Inflammatory macrophage (primary cell): ENCODE measurements at places on chromosomes 7 and 10.

DNA sequence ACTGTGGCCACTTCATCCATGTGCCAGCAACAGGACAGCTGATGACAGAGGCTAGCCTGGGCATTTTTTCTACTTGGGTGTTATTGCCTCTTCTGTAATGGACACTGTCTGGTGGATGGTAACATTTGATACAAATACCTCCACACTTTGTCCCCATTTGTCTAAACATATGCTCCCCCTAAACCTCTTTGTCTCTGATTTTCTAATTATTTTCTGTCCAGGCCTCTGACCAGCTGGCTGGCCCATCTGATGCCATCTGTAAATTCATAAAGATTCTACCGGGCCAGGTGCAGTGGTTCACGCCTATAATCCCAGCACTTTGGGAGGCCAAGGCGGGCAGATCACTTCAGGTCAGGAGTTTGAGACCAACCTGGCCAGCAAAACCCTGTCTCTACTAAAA lies 84.7 kb upstream of the IFRD1 start:
- no peak for DNase-seq

GRCh38 chr10:75788394-75789205 lies 357.2 kb downstream of the LRMDA start:
- DNase-seq: no peak

GRCh38 chr10:104256335-104256961 lies 1.8 kb downstream of the GSTO1 start:
- DNase-seq: no peak

- no peak for DNase-seq
These were observed 47.7 kb upstream of the PLEKHA1 start for GRCh38 chr10:122326806-122327205.

DNA sequence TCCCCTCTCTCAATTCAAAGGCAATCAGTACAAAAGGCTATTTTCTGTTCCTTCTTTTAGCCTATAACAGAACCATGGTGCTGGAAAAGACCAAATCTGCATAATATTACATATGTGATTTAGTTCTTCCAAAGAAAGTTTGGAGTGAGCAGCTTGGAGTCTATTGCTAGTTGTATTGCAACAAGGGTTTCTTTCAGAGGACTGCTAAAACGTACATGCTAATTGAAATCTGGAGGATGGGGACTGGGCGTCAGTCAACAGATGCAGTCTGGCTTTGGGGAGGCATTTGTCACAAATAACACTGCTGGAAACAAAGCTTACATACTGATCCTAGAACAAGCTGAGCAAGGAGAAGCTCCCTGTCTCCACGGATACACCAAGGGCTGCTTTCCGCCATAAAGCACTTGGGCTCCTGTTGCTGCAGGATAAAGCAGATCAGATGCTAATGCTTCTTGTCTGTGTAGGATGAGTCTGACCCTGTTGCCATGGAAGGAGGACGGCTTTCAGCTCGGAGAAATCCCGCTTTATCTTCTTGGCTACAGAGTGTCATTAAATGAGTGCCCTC lies 883.5 kb downstream of the SORCS1 start:
- DNase-seq: no peak

DNA sequence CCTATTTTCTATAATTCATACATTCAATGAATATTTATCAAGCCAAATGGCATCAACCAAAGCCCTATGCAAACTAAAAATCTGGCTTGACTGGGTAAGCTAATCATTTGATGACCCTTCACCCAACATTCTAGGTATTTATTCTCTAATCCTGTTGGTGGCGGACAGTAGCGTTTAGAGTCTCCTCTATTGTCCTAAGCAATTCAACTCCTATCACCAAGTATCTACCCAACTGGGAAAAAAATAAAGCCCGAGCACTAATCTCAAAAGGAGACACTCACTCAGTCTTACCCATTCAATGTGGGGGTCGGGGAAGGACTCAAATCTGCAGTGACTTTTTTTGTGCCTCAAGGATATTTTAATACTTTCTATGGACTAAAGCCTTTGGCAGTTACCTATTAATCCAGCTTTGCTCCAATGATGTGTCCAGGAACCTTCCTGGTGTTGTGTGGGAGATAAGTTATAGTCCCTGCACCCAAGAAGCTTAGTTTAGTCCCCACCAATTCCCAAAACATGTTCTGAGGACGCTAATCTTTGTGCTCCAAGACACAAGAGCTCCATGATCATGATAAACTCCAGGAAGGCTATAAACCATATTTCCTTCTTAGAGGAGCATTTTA lies 30.6 kb downstream of the DNMBP start:
- no peak for DNase-seq

GRCh38 chr10:71606257-71607081 lies 113.1 kb downstream of the C10orf105 start:
- no peak for DNase-seq

DNA sequence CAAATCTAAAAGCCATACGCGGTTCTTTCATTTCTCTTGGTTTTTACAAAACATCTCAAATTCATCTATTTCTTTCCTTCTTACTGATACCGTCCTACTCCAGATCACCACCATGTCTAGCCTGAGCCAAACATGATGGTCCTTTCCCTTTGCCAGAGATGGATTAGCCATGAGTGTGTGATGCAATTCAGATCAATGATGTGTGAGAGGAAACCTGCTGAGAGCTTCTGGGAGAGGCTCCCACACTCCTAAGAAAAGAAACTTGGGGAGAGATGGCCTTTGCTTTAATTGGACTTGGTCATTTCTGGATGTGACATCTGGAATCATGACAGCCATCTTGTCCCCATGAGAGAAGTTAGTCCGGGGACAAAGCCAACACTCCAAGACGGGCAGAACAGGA lies 367.2 kb downstream of the FGFR2 start:
- no peak for DNase-seq

- DNase-seq: peak; percentile 84
These were observed 14.5 kb upstream of the GPR146 start for GRCh38 chr7:1029637-1030443.

DNA sequence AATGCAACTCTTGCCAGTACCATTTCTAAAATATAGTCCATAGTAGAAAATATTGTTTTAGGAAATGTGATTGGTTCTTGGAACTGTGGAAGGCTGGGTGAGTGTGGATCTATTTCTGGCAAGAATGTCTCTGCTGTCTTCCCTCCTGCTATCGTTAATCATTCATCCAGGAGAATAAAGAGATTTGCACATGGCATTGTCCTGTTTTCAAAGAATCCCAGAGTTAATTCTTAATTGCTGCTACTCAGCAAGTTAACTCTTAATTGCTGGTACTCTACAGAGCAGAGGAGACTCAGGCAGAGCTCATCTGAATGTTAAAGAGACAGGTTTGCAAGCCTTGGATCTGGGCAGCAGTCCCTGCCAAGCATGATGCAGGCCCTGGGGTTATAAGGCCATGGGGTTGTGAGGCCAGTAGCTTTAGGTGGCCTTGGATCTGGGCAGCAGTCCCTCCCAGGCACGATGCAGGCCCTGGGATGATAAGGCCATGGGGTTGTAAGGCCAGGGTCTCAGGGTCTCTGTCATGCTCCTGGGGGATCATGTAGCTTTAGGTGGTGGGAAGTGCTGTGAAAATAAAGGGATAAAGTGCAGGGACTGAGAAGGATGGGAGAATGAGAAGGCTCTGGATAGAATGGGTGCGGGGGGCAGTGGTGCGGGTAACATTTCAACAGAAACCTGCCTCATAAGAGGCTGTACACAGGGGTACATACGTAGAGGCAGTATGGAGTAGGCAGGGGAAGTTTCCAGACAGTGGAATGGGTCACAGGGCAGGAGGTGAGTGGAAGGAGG lies 162.3 kb downstream of the SVIL start:
- DNase-seq: no peak

GRCh38 chr10:4645836-4646235 lies 180.2 kb upstream of the AKR1E2 start:
- DNase-seq: no peak

GRCh38 chr7:74511345-74511744 lies 57.6 kb downstream of the GTF2IRD1 start:
- DNase-seq: no peak

DNA sequence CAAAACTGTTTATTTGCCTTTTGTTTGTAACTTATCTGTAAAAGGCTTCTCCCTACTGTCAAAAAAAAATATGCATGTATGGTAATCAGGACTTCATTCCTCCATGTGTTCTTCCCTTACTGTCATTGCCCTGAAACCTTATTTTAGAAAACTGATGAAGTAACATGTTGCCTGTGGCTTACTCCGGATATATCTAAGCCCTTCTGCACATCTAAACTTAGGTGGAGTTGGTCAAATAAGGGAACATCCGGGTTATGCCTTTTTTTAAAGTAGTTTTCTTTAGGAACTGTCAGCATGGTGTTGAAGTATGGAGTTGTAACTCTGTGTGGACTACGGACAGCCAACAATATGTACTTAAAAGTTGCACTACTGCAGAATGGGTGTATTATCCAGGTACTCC lies 6.2 kb downstream of the SAR1A start:
- peak; percentile 8 for DNase-seq

DNA sequence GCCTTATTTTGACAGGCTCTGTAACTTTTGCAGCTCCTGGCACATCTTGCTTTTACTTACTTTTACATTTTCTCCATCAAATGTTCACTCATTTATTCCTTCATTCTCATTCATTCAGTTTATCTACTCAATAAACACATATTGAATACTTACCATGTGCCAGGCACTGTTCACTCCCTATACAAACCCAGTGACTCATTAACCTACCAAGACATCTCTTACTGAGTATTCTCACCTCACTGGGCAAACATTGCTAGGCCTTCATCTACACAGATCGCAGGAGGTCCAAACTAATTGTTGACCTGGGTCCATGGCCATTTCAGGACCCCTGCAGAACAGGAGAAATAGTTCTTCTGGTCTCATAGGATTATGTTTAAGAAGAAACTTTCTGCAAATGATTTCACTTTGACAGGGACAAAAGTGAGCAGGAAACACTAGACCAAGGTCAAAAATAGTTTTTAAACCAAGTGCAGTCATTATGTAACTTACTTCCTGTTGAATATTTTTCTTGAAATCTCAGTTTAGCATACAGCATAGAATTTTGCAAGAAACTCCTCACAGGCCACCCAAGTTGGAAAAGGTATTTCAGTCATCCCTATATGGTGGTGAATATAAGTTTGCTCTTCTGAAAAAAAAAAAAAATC lies 17.6 kb downstream of the SLC26A4 start:
- DNase-seq: no peak

DNA sequence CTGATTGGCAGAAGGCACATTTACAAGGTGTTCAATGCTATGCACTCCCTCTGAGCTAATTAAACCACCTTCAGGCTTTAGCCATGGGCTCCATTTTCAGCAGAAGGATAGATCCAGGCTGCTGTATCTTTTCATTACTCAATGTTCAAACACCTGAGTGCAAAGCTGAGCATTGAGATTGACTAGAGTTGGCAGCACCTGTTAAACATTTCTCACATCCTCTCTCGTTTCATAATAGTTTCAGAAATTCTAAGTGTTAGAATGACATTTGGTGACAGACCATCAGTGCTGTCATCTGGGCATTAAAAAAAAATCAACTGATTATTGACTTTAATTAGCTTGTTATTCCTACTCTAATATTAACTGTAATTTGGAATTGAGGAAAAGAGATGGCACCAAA lies 187.1 kb upstream of the SEMA3E start:
- DNase-seq: no peak

GRCh38 chr7:49731836-49732235 lies 41.6 kb upstream of the VWC2 start:
- DNase-seq: no peak

DNA sequence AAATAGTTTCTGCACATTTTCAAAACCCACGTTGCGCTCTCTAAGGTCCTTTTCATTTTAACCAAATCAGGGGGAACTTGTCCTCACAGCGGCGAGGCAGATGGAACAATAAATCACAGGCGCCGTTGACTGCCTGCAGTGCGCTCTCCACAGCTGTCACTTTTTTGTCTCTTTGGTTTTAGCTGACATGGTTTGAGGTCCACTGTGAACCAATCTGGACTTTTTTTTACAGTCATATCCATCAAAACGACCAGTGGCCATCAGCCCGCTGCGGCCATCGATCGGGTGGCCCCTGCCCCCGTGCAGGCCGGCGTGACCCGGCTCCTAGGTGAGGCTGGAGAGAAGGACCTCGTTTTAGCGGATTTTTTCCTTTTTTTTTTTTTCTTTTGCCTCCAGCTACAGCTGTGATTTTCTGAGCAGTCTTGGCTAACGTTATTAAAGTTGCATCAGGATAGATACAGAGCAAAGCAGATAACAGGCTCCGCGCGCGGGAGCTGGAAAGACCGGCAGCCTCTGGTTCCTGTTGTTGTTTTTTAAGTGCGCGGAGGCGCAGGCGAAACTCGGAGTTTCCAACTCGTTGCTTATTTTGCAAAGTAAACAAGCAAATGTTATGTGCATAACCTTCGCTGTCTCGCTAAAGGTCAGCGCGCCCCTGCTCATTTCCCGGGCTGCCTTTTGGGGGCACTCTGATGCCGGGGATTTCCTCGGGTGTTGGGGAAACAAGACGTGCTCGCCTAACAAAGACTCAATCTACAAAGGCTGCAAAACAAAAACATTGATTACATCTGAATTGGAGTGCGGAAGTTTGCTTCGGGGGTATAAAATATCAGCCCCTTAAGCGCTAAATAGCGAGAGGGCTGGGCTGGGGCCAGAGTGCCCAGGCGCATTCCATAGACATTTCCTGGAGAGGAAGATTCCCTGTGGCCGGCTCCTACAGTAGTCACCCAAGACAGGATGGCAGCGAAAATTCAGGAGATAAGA lies 414.8 kb upstream of the MKI67 start:
- no peak for DNase-seq

GRCh38 chr10:6695519-6695918 lies 115.4 kb upstream of the PRKCQ start:
- DNase-seq: no peak

DNA sequence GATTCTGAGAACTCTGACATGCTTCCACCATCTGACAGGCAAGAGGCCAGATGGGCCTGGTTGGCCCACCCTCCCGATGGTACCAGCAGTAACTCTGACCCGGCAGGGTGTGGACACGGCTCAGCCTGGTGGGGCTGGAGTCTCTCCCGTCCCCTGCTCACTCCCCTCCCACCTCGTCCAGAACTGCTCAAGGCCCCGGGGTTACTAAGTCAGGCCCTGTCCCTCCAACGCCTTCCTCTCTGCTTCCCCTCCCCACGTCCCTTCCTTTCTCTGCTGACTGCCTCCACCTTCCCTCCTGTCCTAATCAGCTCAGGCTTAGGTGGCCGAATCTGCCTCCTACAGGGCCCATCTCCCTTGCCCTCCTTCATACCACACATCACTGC lies 12.5 kb downstream of the CALML5 start:
- DNase-seq: no peak

GRCh38 chr10:124589491-124590041 lies 127.9 kb downstream of the LHPP start:
- no peak for DNase-seq

DNA sequence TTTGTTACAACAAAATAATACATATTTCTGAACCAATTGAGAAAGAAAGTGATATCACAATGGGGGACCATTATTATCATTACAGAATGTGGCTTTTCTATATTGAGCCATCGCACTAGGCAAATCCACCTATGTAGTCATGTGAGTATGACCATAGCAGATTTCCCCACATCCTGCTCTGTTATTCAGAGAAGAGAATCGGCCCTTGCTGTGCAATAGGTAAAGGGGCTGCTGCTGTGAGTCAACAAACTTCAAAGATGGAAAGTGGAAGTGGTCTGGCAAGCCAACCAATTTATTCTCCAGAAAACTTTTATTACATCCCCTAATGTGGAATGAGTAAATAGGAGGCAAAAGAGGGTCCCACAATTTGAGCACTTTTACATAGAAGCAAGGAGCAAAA lies 573.4 kb downstream of the ETV1 start:
- no peak for DNase-seq
